ENCODE measurements at places on chromosomes 1 and 21.

DNA sequence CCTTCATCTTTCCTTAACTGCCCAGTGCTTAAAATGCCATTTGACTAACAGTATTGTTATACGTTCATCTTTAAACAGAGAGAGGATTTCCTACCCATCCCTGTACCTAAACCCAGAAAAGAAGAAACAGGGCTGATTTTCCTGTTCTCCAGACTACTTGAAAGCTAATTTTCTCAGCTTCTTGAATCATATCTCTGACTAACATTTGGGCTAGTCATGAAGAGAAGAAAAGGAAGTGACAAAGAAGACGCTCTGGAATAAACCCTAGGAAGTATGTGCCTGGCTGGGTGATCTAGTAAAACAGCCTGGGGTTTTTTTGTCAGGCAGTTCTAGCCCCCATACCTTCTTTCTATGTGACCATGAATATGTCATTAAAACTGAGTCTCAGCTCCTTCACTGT lies 44.8 kb upstream of the SGIP1 start:
- no peak for DNase-seq

DNA sequence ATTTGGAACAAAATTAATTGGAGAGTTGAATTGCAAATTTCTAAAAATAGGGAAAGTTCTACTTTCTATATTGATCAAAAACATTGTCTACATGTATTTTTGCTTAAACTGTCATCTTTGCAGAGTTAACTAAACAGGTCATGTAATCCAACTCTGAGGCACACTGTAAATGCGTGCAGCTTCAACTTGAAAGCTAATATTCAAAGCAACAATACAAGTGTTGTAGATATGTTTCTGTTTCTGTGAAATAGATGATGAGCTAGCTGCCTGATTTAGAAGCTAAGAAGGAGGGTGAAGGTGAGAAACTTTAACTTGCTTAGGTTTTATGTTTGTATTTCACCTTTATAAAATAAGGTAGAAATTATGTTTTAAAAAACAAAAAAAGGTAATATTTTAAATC lies 77.2 kb downstream of the IVNS1ABP start:
- DNase-seq: no peak

DNA sequence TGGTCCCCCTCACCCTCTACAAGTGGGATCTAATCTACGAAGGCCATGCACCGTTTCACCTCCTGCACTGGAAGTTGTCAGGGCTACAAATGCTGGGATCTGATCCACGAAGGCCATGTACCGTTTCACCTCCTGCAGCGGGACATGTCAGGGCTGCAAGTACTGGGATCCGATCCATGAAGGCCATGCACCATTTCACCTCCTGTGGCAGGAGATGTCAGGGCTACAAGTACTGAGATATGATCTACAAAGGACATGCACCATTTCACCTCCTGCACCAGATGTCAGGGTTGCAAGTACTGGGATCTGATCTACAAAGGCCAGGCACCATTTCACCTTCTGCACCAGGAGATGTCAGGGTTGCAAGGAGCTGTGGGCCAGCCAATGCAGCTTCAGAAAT lies 7.0 kb downstream of the ALDH4A1 start:
- no peak for DNase-seq

DNA sequence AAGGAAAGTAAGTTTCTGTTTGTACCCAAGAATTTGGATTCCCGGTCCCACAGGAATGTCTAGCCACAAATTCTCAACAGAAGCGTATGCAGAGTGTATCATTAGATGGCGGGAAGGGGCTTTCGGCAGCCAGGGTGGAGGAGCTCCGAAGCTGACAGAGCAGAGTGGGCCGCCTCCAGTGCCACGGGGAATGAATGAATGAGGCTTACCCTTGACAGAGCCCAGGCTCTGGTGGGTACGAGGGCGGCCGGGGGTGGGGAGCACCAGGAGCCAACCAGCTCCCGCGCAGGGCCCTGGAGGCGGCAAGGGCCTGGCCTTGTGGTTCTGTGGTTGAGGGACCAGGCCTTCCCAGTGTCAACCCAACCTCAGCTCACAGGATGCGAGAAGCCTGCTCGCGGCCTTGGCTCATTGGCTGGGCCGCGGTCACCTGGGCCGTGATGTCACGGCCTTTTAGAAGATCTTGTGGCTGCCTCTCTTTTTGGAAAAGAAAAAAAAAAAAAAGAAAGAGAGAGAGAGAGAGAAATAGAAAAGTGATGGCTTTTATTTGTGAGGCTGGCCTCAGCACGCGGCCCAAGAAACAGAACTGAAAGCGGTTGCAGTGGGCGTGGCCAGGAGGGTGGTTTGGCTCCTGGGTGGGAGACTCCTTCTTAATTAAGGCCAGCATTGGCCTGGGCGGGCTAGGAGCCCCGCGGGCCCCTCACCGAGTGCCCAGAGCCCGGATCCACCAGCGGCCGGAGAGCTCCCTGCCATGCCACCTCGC lies 34.9 kb upstream of the RUNX3 start:
- DNase-seq: no peak

DNA sequence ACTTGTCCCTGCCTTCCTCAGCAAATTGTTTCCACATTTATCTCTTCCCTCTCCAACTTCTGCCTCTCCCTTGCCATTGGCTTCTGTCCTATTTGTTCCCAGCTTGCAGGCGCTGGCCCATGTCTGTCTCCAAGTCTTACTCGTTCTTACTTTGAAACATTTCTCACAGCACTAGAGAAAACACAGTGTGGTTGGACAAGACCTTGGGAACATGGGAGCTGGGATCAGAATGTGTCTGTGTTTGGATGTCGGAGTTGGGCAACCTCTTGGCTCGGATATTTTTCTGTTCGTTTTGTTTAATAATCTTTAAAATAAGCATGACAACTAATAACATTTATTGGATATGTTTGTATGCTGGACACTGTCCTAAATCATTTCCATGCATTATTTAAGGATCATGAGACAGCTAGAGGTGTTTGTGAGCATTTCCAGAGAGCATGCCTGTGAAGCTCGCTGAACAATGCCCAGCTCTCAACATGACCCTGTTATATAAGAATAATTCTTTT lies 5.9 kb upstream of the BRWD1 start:
- DNase-seq: no peak

DNA sequence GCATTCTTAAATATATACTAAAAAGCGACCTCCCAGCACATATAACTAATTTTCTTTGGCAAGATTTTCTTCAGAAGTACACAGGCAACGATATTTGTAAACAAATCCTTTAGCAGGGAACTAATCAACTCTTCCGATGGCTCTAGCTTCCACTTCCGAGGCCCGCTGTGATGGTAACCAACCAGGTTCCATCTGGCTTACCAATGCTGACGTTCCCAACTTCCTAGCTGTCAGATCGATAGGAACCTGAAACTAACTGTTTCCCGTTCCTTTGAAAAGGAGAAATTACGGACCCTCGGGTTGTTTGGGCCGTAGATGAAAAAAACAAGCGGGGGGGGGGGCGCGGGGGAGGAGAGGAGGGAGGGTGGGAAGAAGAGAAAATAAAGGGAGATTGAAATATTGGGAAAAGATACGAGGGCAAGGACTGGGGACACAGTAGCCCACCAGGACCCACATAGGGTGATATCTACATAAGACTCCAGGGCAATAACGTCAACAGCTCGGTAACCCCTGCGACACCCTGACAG lies 513 bp downstream of the GTF2B start:
- DNase-seq: peak; percentile 33

- DNase-seq: no peak
These were observed 7.1 kb upstream of the PHLDA3 start for GRCh38 chr1:201475915-201476669.

- no peak for DNase-seq
These were observed 93.0 kb upstream of the DUSP10 start for GRCh38 chr1:221834698-221835513.

GRCh38 chr1:162706606-162707005 lies 74.3 kb downstream of the DDR2 start:
- no peak for DNase-seq

DNA sequence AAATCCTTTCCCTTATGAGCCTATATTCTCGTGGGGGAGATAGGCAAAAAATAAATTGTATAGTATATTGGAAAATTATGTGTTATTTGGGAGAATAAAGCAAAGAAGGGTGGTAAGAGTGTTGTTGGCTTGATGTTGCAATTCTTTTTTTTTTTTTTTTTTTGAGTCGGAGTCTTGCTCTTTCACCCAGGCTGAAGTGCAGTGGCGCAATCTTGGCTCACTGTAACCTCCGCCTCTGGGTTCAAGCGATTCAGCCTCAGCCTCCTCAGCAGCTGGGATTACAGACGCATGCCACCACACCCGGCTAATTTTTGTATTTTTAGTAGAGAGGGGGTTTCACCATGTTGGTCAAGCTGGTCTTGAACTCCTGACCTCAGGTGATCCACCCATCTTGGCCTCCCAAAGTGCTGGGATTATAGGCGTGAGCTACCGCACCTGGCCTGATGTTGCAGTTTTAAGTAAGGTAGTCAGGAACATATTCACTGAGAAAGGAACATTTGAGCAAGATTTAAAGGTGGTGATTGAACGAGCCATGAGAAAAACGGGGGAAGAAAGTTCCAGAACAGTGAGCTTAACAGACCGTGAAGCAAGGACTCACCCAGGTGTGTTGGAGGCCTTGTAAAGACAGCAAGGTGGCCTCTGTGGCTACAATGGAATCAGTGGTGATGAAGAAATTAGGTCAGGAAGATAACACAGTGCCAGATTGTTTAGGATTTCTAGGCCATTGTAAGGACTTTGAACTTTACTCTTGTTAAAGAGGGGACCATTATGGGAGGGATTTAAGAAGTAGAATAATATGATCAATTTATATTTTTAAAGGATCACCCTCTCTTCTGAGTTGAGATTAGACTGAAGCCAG lies 45.8 kb downstream of the RPRD2 start:
- DNase-seq: no peak

GRCh38 chr1:63973005-63973419 lies 199.2 kb downstream of the ROR1 start:
- no peak for DNase-seq

- DNase-seq: peak; percentile 61
These were observed 439.6 kb upstream of the USP24 start for GRCh38 chr1:55654750-55655149.

GRCh38 chr1:165476776-165477175 lies 31.9 kb upstream of the RXRG start:
- no peak for DNase-seq

DNA sequence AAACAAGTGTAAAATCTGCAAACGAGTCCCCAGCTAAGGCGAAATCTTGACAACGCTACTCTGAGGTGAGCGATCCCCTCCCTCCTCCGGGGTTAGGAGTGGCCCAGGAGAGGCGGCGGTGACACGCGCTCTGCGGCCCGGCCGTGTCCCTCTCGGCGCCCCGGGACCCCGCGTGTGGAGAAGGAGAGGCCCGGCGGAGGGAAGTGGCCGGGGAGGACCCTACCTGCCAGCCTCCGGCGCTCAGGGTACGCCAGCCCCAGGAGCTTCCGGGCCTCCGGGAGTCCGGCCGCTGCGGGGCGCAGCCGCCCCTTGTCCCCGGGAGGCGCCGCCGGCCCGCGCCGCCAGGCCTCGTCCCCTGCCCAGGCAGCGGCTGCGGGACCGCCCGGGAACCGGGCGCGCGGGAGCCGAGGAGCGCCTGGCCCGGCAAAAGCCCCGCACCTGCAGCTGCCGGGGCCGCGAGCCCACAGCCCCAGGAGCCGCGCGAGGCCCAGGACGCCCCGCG lies 543 bp downstream of the ABCB10 start:
- peak; percentile 53 for DNase-seq

- no peak for DNase-seq
These were observed 16.6 kb upstream of the KLHDC7A start for GRCh38 chr1:18463984-18464664.

DNA sequence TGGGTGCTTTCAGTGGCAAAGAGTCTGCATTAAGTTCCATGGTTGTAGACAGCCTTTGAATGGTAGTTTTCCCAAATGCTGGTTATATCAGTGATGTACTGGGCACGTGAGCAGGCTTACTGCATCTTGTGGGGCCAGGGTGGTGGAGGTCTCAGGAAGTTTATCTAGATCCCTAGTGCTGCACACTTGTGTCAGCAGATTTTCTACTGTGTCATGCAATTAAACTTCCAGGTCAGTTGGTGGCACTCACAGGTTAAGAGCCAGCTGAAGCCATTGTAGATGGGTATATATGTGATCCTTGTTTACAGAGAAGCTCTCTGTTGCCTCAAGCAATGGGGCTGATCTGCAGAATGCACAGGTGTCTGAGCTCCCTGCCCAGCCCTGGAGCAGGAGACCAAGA lies 33.0 kb downstream of the FOXJ3 start:
- no peak for DNase-seq

GRCh38 chr1:222976453-222976852 lies 161.6 kb downstream of the DISP1 start:
- DNase-seq: no peak

Data from ovary (tissue), 10 donors.